ENCODE measurements at places on chromosomes 11 and 22. TPM values are rescaled to one million over a fixed set of nuclear protein-coding genes. Genes with fewer than 3 reads are reported as not detected.

DNA sequence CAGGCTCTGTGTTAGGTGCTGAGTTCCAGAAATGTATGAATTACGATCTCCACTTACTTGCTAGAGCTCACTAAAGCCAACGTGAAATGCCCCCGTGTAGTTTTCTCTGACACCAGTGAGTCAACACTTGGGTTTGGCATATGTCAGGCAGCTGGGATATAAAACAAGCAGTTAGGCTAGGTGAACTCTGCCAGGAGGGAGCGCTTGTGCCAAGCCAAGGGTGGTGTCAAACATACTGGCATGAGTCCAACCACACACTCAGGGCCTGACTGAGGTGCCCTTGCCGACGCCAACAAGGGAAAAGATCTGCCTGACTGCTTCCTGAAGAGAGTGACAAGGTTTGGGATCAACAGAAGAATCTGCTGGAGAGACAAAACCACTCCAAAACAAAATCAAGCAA lies 167.8 kb upstream of the NARS2 start:
- H3K4me3 ChIP-seq = no peak overlapping the region
- no peaks in the 10 kb centered on the region for H3K4me1 ChIP-seq
- DNase-seq = no peak

DNA sequence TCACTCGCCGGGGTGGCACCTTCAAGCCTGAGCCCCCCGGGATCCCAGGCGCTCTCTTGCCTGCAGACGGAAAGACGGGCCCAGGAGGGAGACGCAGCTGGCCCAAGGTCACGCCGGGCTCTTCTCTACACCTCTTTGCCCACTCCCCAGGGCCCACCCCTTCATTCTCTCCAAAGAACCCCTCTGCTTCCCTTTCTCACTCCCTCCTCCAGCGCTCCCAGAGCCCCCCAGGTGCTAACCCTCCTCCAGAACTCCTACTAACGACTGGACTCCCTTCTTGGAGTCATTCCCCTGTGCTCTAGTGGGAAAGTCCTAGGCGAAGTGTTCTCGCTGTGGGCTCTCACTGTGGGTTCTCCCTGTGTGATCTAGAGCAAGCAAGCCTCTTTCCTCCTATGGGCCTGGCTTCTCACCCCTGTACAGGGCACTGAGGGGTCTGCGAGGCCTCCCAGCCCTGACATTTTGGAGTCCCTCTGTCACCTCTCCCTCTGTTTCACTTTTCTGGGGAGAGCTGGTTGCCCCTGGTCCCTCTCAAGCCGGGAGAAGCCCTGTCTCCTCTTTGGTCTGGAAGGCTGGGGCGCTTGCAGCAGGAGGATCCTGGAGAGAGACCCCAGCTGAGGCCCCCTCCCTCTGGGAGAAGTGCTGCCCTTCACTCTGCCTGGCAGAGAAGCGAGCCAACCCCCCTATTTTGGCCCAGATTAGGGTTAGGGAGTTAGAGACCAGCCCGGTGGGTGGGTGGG lies 858 bp downstream of the OAF start:
- H3K27me3 ChIP-seq = peaks cover 8% of the 10 kb centered on the region
- peaks cover 19% of the 10 kb centered on the region for H3K4me1 ChIP-seq
- H3K27ac ChIP-seq = peak overlapping the region; percentile 70
- DNase-seq = no peak

- H3K27me3 ChIP-seq = no peaks in the 10 kb centered on the region
- peak; percentile 65 for DNase-seq
Measured at GRCh38 chr11:114307524-114308203, 11.5 kb downstream of the NNMT start.

- H3K4me3 ChIP-seq = peak overlapping the region; percentile 32
- no peaks in the 10 kb centered on the region for H3K36me3 ChIP-seq
- H3K27me3 ChIP-seq = peaks cover 4% of the 10 kb centered on the region
- H3K27ac ChIP-seq = no peak overlapping the region
Measured at GRCh38 chr22:44667829-44668189, 34.2 kb upstream of the PRR5 start.

GRCh38 chr11:117621226-117621625 lies 175.8 kb downstream of the DSCAML1 start:
- peaks cover 11% of the 10 kb centered on the region for H3K27me3 ChIP-seq
- H3K4me1 ChIP-seq = no peaks in the 10 kb centered on the region
- H3K4me3 ChIP-seq = no peak overlapping the region

DNA sequence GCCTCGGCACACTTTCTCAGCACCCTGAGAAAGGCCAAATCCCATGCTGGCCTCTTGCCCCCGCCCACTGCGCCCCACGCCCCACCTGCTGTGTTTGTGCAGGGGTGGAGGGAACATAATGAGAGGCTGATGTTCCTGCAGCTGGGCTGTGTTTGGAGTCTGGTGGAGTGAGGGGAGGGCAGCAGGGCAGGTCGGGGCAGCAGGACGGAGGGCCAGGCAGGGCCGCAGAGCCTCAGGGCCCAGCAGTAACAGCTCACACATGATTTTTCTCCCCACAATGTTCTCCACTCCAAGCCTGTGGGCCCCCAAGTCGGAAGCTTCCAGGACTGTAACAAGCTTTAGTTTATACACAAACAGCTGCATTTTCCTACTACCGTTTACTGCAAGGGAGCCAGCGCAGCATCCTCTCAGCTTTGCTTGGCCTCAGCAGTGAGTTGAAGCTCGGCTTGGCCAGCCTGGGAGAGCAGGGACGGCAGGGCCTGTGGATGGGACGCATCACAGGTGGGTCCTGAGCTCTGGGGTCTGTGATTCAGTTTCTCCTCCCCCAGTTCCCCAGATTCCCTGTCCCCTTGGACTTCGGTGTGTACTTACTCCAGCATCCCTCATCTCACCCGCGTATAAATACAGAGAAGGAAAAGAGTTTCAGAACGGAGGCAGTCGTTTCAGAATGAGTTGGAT lies 51.0 kb downstream of the RPUSD4 start:
- no peaks in the 10 kb centered on the region for H3K36me3 ChIP-seq
- H3K27ac ChIP-seq = no peak overlapping the region
- DNase-seq = no peak
- peaks cover 4% of the 10 kb centered on the region for H3K4me1 ChIP-seq

DNA sequence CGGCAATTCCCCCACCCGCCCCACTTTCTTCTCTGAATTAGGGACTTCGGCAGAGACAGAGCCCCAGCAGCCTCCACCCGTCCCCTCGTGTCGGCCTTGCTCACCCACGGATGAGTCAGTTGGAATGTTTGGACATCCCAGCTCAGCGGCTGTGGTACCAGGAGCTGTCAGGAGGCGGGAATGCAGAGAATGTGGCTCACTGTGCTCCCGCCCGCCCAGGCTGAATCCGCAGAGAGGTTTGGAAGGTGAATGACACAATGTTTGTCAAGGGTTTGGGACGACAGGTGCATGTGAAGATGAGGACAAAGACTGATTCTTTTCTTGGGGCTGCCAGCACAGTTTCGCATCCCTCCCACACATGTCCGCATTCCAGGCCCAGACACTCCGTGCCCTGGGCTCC lies 39.6 kb downstream of the LIF start:
- H3K4me3 ChIP-seq = no peak overlapping the region
- no peak for DNase-seq
- no peaks in the 10 kb centered on the region for H3K36me3 ChIP-seq
- no peaks in the 10 kb centered on the region for H3K27me3 ChIP-seq
- H3K27ac ChIP-seq = no peak overlapping the region
- H3K4me1 ChIP-seq = peaks cover 23% of the 10 kb centered on the region

GRCh38 chr11:102390667-102391465 lies 43.9 kb downstream of the BIRC2 start:
- no peaks in the 10 kb centered on the region for H3K27me3 ChIP-seq
- peaks cover 18% of the 10 kb centered on the region for H3K4me1 ChIP-seq

- no peaks in the 10 kb centered on the region for H3K36me3 ChIP-seq
- H3K27ac ChIP-seq = no peak overlapping the region
- H3K4me3 ChIP-seq = no peak overlapping the region
- DNase-seq = no peak
- peaks cover 4% of the 10 kb centered on the region for H3K4me1 ChIP-seq
Measured at GRCh38 chr22:27412866-27413445, 388.6 kb downstream of the MN1 start.

- no peak overlapping the region for H3K27ac ChIP-seq
- H3K27me3 ChIP-seq = peaks cover 4% of the 10 kb centered on the region
- no peak overlapping the region for H3K4me3 ChIP-seq
- H3K36me3 ChIP-seq = no peaks in the 10 kb centered on the region
- no peak for DNase-seq
- 0 out of 3 replicates have a peak, but pooled peaks cover 2% of the 10 kb centered on the region for H3K4me1 ChIP-seq
Measured at GRCh38 chr22:36874736-36875135, 13.9 kb downstream of the NCF4 start.

MMP3 gene
- not detected for polyA plus RNA-seq

C22orf31 gene
- polyA plus RNA-seq = not detected

KRTAP5-7 gene
- not detected for polyA plus RNA-seq

CDHR5 gene
- polyA plus RNA-seq = not detected

Data from K562 (cell line).